ENCODE measurements at places on chromosomes 3 and 15.

DNA sequence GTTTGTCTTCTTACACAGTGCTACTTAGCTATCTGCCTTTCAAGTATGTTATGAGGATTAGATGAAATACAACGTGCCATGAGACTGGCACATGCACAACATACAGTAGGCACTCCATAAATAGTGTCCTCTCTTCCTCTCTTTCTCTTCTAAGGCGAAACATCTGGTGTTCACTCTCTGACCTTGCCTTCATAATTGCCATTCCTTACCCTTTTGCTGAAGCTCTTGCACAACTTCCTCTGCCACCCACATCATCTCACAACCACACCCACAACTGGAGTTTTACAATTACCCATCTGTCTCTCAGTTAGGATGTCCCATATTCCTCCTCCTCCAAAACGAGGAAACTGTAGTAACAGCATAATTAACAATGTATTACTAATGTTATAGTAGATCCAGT, 26.4 kb upstream of the ACP3 start:
- no peaks in the 10 kb centered on the region for H3K36me3 ChIP-seq
- no peaks in the 10 kb centered on the region for H3K27me3 ChIP-seq
- H3K4me3 ChIP-seq: no peak overlapping the region
- DNase-seq: no peak
- H3K4me1 ChIP-seq: no peaks in the 10 kb centered on the region

GRCh38 chr3:33749546-33750210, 31.6 kb upstream of the CLASP2 start:
- H3K36me3 ChIP-seq: no peaks in the 10 kb centered on the region
- H3K27ac ChIP-seq: no peak overlapping the region
- H3K4me3 ChIP-seq: no peak overlapping the region
- DNase-seq: no peak
- no peaks in the 10 kb centered on the region for H3K27me3 ChIP-seq
- H3K4me1 ChIP-seq: no peaks in the 10 kb centered on the region

GRCh38 chr3:53044711-53045517, 959 bp downstream of the SFMBT1 start:
- peak; percentile 64 for DNase-seq
- peak overlapping the region; percentile 90 for H3K27ac ChIP-seq
- H3K4me3 ChIP-seq: peak overlapping the region; percentile 74
- no peaks in the 10 kb centered on the region for H3K36me3 ChIP-seq

DNA sequence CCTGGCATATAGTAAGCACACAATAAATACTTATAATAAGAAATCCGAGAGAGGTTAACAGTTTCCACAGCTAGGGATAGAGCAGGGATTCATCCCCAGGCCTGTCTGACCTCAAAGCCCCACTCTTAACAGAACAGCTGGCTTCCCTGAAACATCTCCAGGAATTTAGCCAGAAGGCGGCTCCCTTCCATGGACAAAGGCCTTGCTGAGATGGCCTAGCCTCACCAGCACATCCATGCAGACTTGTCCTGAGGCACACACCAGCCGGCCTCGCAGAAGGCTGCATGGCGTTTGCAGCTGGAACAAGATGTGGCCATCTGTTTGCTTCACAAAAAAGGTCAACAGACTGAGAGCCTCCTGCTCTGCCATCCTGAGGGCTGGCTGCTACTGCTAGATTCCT, 245.4 kb downstream of the SLCO3A1 start:
- H3K27ac ChIP-seq: no peak overlapping the region
- H3K4me3 ChIP-seq: no peak overlapping the region
- no peak for DNase-seq
- H3K27me3 ChIP-seq: no peaks in the 10 kb centered on the region

GRCh38 chr3:5194801-5195509, 7.4 kb downstream of the EDEM1 start:
- H3K27ac ChIP-seq: peak overlapping the region; percentile 71
- H3K27me3 ChIP-seq: no peaks in the 10 kb centered on the region
- peak; percentile 47 for DNase-seq
- H3K36me3 ChIP-seq: no peaks in the 10 kb centered on the region
- peaks cover 56% of the 10 kb centered on the region for H3K4me1 ChIP-seq

GRCh38 chr15:66560856-66561525, 4.8 kb downstream of the LCTL start:
- no peaks in the 10 kb centered on the region for H3K27me3 ChIP-seq
- no peak for DNase-seq
- H3K36me3 ChIP-seq: no peaks in the 10 kb centered on the region
- H3K4me3 ChIP-seq: no peak overlapping the region
- H3K27ac ChIP-seq: no peak overlapping the region
- H3K4me1 ChIP-seq: no peaks in the 10 kb centered on the region

- H3K4me1 ChIP-seq: no peaks in the 10 kb centered on the region
- no peak overlapping the region for H3K27ac ChIP-seq
- H3K27me3 ChIP-seq: no peaks in the 10 kb centered on the region
- no peaks in the 10 kb centered on the region for H3K36me3 ChIP-seq
- no peak for DNase-seq
Observed at GRCh38 chr3:25428789-25429335, 799 bp downstream of the RARB start.

DNA sequence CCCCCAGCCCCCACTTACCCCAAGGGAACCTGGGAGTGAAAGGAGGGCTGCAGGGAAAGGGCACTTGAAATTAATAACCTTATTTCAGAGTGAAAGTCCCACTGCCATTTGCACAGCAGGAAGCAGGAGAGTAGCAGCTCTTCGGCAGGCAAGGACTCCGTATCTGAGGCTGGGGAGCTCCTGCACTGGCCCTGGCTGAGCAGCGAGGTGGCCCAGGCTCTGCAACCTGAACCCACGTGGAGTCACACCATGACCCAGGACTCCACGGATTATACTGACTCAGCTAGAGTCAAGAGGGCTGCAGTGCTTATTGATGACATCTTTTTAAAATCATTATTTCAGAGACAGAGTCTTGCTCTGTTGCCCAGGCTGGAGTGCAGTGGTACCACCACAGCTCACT, 214.5 kb downstream of the XXYLT1 start:
- no peaks in the 10 kb centered on the region for H3K4me1 ChIP-seq
- no peaks in the 10 kb centered on the region for H3K27me3 ChIP-seq
- H3K4me3 ChIP-seq: no peak overlapping the region
- DNase-seq: no peak

GRCh38 chr3:108538083-108538482, 27.7 kb upstream of the MYH15 start:
- no peak overlapping the region for H3K4me3 ChIP-seq
- H3K27ac ChIP-seq: no peak overlapping the region
- no peaks in the 10 kb centered on the region for H3K4me1 ChIP-seq

GRCh38 chr3:156689608-156690007, 15.2 kb downstream of the TIPARP start:
- no peak for DNase-seq
- H3K4me3 ChIP-seq: no peak overlapping the region
- H3K4me1 ChIP-seq: peaks cover 17% of the 10 kb centered on the region
- peaks cover 3% of the 10 kb centered on the region for H3K36me3 ChIP-seq

DNA sequence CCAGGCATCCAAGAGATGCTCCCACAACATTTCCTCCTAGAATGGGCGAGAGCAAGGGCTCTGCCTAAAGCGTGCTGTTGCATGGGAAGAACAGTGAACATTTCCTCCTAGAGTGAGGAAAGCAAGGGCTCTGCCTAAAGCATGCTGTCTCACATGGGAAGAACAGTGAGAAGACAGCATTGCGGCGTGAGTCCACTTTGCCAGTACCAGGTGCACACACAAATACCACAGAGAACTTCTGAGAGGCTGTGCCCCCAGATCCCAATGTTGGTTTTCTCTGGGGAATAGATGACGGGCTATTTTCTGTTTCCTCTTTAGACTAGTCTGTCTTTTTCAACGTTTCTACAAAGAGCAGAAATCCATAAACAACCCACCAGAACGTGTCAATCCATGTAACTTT, 142.9 kb downstream of the LRRK1 start:
- no peak overlapping the region for H3K4me3 ChIP-seq
- no peaks in the 10 kb centered on the region for H3K36me3 ChIP-seq
- H3K4me1 ChIP-seq: no peaks in the 10 kb centered on the region

- H3K4me3 ChIP-seq: no peak overlapping the region
- no peaks in the 10 kb centered on the region for H3K36me3 ChIP-seq
- H3K27ac ChIP-seq: no peak overlapping the region
- DNase-seq: no peak
- no peaks in the 10 kb centered on the region for H3K27me3 ChIP-seq
Observed at GRCh38 chr3:14847613-14848541, 29.1 kb downstream of the FGD5 start.

Measured in effector memory CD4-positive, alpha-beta T cell (primary cell).